GM23338 (cell line): ENCODE measurements at places on chromosomes 1 and 21. TPM values are rescaled to one million over a fixed set of nuclear protein-coding genes. Genes with fewer than 3 reads are reported as not detected.

DNA sequence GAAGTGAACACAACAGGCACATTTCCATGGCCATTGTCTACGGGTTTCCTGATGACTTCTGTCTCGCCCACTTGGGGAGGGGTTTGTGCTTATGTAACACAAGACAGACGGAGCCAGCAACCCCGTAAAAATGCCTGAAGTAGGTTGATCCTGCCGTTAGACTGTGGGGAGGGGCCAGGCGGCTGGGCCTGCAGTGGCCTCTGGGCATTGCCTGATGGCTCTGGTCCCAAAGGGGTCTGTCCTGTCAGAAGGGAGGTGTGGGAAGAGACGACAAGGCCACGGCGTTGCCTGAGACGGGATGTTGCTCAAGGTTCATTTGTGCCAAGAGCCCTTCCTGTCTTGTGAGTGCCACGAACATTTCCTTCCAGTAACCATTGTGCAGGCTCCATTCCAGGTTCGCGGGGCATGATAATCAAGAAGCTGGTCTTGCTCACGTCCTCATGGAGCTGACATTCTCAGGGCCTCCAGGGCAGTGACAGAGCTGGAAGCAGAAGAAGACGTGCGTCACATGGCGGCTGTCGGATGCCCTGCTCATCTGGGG is 44.7 kb downstream of the ABCG1 start:
- H3K27ac ChIP-seq: no peak overlapping the region
- H3K27me3 ChIP-seq: no peaks in the 10 kb centered on the region
- DNase-seq: peak; percentile 26
- H3K4me3 ChIP-seq: no peak overlapping the region

DNA sequence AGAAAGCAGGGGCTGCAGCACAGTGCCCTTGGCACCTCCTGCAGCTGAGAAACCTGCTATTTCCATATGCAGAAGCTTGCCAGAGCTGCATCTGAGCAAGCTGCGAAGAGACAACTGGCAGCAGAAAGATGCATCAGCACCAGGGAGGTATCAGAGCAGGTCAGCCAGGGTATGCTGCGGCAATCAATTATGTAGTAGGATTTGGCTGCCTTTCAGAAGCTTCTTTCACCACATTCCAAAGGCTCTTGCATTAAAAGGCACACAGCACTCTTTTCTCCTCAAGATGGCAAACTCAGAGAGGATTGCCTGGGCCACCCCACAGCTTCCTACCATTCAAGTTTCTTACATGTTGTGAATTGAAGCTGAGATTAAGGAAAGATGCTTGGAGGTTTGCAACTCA is 47.6 kb upstream of the RAP1A start:
- no peaks in the 10 kb centered on the region for H3K27me3 ChIP-seq
- no peak overlapping the region for H3K4me3 ChIP-seq
- DNase-seq: peak; percentile 22
- peaks cover 16% of the 10 kb centered on the region for H3K4me1 ChIP-seq
- no peaks in the 10 kb centered on the region for H3K36me3 ChIP-seq
- no peak overlapping the region for H3K27ac ChIP-seq

DNA sequence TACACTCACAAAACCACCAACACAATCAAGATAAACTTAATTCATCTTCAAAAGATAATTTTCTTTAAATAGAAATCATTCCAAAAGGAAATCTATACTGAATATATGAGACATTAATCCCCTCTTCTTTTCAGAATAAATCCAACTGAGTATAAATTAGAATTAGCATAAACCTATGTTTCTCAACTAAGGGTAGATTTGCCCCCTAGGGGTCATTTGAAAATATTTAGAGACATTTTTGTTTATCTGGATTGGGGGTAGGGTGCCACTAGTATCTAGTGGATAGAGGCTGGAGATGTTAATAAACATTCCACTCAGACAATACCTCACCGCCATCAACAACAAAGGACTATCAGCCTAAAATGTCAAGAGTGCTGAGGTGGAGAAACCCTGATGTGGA is 6.5 kb upstream of the TNFSF4 start:
- peaks cover 51% of the 10 kb centered on the region for H3K27me3 ChIP-seq
- no peak overlapping the region for H3K27ac ChIP-seq
- DNase-seq: no peak
- no peaks in the 10 kb centered on the region for H3K36me3 ChIP-seq
- no peaks in the 10 kb centered on the region for H3K4me1 ChIP-seq

DNA sequence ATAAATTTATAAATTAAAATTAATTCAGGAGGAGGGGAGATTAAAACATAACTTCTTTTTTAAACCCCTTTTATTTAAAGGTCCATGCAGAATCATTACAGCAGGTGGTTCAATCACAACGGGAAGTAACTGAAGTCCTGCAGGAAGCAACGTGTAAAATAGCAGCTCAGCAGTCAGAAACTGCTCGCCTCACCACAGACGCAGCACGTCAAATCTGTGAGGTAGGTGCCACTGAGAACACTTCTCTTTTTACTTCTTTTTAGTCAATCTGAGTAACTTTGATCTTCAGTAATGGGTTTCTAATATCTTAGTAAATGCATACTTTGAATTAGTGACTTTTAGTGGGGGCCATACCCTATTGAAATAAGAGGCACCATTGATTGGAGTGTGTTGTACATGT is 87.0 kb downstream of the CEP350 start:
- H3K4me1 ChIP-seq: no peaks in the 10 kb centered on the region
- H3K36me3 ChIP-seq: peaks cover 11% of the 10 kb centered on the region
- H3K4me3 ChIP-seq: no peak overlapping the region
- DNase-seq: no peak

DNA sequence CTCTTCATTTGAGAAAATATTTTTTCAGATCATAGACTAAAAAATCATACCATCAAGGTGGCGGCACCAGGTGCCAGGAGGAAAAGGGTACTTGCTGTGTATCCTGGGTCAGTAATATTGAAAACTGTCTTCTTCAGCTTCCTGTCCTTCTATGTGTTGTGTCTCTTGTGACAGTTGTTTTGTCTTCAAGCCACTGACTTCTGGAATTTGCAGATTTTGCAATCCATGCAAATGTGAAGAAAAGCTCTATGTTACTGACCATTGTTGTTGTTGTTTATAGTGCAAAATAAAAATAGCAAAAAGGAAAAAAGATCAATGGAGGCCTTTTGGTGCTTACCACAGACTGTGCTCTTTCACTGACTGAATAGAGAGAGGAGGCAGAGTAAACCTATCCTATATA is 83.2 kb upstream of the RHOU start:
- H3K4me1 ChIP-seq: peaks cover 7% of the 10 kb centered on the region
- H3K4me3 ChIP-seq: no peak overlapping the region
- H3K27ac ChIP-seq: no peak overlapping the region
- no peaks in the 10 kb centered on the region for H3K36me3 ChIP-seq

DNA sequence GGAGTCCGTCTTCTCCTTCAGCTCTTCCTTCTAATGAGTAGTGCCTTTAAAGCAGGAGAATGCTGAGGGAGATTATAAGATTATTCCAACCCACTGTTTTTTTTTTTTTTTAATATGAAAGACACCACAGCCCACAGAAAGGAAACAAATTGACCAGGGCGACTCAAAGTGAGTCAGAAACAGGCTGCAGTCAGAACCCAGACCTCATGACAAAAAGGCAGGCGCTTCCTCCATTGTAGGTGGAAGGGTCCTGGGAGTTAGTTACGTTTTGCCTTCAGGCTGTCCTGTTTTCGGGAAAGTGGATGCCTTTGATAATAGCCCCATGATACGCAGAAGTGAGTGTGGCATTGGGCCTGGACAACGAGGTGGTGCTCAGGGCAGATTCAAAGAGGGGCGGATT is 21.0 kb downstream of the PLXNA2 start:
- H3K4me3 ChIP-seq: no peak overlapping the region
- H3K27me3 ChIP-seq: no peaks in the 10 kb centered on the region
- DNase-seq: no peak
- no peaks in the 10 kb centered on the region for H3K36me3 ChIP-seq
- no peak overlapping the region for H3K27ac ChIP-seq
- no peaks in the 10 kb centered on the region for H3K4me1 ChIP-seq

Gene MTFR1L
- 22.7 and 23.5 TPM in 2 replicates for total RNA-seq

Gene ATP1A4
- 0.23 and 0.63 TPM in 2 replicates for total RNA-seq
